ENCODE measurements at places on chromosomes 12 and 14. TPM values are rescaled to one million over a fixed set of nuclear protein-coding genes. Genes with fewer than 3 reads are reported as not detected.

- no peak for DNase-seq
These were observed 723.1 kb upstream of the TBX3 start for GRCh38 chr12:115407036-115407435.

DNA sequence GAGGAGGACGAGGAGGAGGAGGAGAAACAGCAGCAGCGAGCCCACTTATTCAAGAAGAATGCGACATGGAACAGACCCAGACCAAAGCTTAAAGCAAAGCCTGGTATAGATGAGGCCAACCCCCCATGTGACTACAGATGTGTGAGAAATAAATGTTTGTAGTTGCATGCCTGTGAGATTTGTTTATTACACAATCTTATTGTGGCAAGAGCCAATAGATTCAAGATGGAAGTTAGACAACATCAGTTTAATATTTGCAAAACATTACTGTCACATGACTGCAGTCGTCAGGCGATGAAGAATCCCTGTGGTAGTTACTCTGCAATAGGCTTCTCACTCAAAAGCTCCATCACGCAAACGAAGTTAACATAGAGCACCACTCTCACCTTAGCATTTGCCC lies 17.2 kb upstream of the SLC35F4 start:
- no peak for DNase-seq

DNA sequence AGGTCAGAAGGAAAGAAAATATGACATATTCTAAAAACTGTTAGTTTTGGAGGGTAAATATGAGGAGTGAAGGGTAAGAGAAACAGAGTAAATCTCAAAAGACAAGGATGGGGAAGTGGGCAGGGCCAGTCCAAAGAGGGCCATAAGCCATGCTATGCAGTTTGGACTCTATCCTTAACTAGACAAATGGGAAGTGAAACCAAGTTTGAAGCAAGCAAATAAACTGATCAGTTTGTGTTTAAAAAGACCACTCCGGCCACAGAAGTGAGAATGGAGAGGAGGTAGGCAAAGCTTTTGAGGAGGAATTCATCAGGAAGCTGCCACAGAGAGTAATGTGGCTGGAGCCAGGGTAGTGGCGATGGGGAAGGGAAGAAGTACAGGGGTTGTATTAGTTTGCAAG lies 37.5 kb upstream of the DAAM1 start:
- no peak for DNase-seq

DNA sequence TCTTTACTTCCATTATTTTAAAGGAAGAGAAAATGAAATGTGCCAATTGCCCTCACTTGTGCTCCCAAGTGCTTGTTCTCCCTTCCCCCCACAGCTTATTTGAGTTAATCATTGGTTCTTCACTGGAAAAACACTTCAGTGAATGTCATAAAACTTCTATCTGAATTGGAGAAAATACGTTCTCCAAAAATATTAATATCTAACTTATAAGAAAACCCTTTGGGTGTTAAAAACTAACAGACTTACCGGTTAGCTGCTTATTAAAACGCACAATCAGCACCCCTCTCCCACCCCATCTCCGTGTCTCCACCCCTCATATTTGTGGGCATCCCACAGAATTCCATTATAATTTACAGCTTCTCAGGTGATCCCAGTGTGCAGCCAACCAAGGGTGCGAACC lies 31.7 kb downstream of the PLEKHA5 start:
- no peak for DNase-seq

DNA sequence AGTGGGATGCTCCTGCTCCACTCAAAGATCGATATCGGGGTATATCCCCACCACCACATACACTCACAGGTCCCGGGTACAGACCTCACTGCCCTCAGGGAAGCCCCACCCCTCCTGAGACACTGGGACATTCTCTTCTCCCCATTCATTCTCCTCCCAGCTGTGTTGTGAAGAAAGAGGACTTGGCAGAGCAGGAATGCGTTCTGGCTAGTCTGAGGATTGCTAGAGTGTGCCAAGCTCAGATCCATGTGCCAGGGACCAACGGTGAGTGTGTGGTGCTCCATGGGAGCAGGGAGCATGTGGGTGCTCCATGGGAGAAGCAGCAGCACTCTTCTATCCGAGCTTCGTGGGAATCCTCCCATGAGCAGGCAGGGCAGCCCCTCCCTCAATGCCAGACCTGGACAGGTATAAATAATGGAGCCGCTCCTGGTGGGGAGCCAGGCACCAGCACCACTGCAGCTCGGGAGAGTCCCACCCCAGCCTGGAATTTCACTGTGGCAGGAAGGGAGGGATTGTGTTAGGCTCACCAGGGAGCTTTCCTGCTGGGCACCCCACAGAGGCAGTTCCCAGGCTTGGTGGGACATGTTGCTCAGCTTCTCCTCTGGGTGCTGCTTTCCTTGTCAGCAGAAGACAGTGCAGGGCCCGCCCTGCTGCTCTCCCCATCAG lies 2.3 kb upstream of the KRT5 start:
- DNase-seq, result no peak

- no peak for DNase-seq
These were observed 645.0 kb upstream of the NOVA1 start for GRCh38 chr14:27242874-27243273.

DNA sequence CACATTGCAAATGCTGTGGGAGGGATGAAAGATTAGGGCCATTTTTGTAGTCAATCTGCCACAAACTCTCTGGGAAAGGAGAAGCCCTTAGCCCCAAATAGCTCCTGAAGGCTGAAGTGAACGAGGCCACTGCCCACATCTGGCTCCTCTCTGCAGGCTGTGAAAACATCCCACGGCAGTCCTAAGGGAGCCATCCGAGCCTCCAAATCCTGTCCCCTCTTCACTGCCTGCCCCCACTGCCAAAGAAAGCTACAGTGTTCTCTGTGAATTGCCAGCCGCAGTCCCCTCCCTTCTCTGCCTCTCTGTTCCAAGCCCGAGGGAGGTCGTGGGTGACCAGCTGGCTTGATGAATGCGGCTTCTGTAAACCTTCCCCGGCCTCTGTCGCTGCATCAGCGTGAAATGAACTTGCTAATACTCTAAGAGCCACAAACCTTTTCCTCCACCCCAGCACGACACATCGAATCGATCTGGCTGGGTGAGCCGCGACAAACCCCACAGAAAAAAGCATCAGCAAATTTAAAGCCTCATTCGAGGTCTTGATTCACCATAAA lies 180.7 kb upstream of the NRXN3 start:
- DNase-seq, result no peak

- DNase-seq, result no peak
These were observed 10.5 kb downstream of the ZFP36L1 start for GRCh38 chr14:68782091-68782981.

Gene RNASE12
- polyA plus RNA-seq, result not detected

Gene PPFIA2
- 4.9 TPM for polyA plus RNA-seq

Gene TTC6
- 0.53 TPM for polyA plus RNA-seq

Gene EML1
- polyA plus RNA-seq, result 26.6 TPM

Gene ACRBP
- 6.6 TPM for polyA plus RNA-seq

Gene TAS2R43
- 0.66 TPM for polyA plus RNA-seq

Data from left renal cortex interstitium (tissue), 4 donors.